ENCODE measurements at places on chromosomes 6 and 20. TPM values are rescaled to one million over a fixed set of nuclear protein-coding genes. Genes with fewer than 3 reads are reported as not detected.

GRCh38 chr6:35969646-35970045 is 48.7 kb upstream of the SRPK1 start:
- DNase-seq, result no peak

DNA sequence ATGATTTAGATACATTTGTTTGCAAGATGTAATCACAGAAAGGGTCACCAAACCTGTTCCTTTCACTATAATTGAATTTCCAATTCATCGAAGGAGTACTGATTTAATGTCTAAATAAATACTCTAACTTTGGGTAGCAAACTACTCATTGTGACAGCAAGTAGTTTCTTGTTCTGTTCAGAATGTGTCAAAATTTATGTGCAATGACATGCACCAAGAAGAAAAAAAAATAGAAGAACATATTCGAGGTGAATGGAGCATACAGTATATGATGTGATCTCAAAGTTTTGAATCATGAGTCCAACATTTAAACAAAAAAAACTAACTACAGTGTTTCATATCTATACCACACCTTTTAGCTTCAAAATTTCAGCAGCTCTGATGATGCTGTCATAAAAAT is 583.6 kb upstream of the MMS22L start:
- no peak for DNase-seq

The OARD1 gene
- polyA plus RNA-seq, result 33.4 TPM

DNA sequence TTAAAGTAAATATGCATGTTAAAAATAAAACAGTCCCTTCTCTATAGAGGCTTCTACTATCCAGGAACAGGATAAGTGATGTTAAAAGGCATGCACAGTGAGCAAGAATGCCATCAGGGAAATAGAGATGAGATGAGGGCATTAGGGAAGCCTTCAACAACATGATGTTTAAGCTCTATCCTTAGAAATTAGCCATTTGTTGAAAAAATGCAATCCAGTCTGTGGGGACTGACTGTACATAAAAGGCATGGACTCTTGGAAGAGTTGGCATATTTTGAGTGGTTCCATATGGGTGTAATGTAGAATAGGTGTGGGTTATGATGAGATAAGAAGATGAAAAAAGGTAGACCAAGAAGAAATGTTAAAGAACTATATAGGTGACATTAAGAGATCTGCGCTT is 5.8 kb downstream of the KIAA0319 start:
- DNase-seq, result no peak

The KHDRBS2 gene
- polyA plus RNA-seq, result 0.58 TPM

DNA sequence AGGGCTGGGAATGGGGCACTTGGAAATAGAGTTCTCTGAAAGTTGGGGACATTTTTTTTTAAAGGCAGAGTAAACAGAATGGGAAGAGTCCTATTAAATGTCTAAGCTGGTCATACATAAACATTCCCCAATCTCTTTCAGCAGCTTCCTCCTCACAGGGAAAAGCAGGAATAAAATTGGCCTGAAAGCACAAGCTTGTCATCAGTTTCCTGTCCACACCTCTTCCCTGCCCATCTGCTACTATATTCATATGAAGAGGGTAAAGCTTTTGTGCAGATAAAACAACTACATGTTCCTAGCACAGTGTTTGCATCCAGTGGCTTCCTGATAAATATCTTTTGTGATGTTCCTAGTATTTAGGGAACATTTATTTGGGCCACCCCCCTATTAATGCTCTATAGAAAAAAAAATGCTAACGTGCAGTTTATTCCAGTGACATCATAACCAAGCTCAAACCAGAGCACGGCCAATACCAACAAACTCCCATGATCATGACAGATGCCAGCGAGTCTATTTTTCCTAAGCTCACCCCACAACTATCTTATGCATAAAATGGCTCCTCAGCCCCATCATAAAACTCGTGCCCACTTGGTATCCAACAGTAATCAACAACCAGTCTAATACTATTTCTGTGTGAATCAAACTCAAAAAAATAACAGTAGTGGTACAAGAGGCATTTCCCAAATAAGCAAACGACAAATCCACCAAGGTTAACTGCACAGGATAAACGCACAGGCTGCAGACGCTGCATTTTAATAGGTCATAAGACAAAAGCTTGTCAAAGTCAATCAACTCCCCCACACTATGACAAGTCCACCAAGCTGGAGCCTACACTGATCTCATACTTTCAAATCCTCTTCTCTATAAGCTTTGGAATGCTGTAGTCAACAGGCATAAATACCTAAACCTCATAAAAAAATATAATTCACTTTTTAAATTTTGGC is 95.3 kb downstream of the EPB41L2 start:
- DNase-seq, result no peak

DNA sequence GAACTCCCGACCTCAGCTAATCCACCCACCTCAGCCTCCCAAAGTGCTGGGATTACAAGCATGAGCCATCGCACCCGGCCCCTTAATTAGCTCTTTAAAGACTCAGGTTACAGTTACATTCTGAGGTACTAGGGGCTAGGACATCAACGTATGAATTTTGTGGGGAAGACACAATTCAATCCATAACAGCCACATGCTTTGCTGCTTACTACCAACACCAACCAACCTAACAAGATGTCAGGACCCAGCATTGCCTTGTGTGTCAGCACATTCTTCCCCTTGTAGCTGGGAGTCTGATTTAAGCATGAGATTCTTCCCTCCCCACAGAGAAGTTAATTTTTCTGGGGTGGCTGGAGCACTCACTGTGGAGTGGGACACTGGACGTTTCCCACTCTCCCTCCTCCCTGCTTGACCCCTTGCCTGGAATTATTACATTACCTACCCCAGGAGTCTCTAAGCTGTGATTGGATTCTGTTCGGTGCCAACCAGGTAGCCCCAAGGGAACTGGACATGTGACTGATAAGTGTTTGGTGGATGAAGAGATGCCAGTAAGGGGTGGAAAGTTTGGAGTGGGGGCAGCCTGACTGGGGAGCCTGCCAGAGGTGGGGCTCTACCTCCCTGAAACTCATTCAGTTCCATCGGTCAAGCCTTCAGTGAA is 5.6 kb upstream of the PXMP4 start:
- no peak for DNase-seq

- no peak for DNase-seq
These were observed 2.5 kb upstream of the RAET1G start for GRCh38 chr6:149925253-149925973.

- no peak for DNase-seq
These were observed 554.8 kb downstream of the DHX35 start for GRCh38 chr20:39516964-39517363.

- no peak for DNase-seq
These were observed 75.5 kb upstream of the FABP7 start for GRCh38 chr6:122704066-122704465.

GRCh38 chr6:31952890-31953289 is 5.9 kb downstream of the NELFE start:
- no peak for DNase-seq

DNA sequence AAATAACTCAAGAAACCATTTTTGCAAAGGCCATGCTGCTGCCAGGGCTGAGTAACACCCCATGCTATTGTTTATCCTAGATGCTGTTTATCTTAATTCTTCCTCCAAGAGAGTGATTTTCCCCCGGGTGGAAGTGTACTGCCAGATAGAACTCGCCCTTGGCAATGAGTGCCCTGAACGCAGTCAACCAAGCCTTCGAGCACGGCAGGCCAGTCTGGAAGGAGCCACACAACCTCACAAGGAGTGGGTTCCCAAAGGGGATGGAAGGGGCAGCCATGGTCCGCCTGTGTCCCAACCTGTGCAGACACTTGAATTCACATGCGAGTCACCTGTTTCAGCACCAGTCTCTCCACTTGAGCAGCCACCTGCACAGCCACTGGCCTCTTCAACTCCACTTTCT is 31.9 kb downstream of the PNPLA1 start:
- no peak for DNase-seq

GRCh38 chr6:31175971-31176370 is 5.5 kb upstream of the POU5F1 start:
- no peak for DNase-seq

GRCh38 chr6:144055121-144055931 is 40.0 kb downstream of the SF3B5 start:
- DNase-seq, result no peak

The PRSS16 gene
- 24.8 TPM for polyA plus RNA-seq

The DEFB128 gene
- polyA plus RNA-seq, result not detected

DNA sequence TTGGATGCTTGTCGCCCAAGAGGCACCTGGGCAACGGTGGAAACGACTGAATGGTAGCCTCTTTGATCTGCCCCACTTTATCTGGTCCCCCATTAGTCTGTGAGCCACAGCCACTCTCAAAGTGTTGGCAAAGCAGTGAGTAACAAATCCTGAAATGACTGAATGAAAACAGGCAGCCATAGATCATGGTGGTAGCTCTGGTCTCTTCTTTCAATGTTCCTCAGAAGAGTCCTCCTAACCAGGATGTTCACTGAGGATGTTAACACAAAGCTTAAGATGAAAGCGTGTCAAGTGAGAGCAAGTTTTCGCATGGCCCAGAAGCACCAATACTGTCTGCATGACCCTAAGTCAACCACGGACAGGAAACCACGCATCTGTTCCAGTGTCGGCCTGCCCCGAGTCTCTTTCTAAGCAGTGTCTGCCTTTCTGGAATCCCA is 107.3 kb downstream of the IRF4 start:
- DNase-seq, result no peak

DNA sequence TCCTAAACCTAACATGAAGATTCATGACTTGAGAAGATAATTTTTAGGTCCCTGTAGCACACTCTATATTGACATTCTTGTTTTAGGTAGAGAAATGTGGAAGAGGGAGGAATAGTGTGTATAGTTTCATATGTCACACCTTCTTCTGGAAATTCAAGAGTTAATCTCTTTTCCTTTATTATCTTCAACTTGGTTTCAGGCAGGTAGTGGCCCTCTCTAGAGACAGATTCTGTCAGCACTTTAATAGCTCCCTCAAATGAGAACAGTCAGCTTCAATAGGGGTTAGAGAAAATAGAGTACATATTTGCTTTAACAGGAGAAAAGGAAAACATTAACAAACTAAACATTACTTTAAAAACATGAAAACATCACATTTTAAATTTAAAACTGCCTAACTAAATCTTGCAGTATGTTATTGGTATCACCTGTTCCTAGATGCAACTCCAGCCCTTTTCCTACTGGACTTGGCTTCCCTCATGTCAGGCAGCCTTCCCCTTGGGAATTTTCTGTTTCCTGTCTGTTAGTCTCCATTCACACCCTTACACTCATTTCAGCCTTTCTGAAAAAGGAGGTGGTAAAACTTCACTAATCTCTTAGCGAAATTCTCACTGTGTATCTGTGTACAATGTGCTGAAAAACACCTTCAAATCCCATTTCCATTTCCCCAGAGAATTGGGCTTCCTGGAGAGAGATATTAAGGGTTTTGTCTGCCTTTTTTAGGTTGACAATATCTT is 192.3 kb upstream of the RNF217 start:
- peak; percentile 54 for DNase-seq

The FAM209B gene
- polyA plus RNA-seq, result not detected

The OR2J3 gene
- polyA plus RNA-seq, result not detected

The MUCL3 gene
- not detected for polyA plus RNA-seq

DNA sequence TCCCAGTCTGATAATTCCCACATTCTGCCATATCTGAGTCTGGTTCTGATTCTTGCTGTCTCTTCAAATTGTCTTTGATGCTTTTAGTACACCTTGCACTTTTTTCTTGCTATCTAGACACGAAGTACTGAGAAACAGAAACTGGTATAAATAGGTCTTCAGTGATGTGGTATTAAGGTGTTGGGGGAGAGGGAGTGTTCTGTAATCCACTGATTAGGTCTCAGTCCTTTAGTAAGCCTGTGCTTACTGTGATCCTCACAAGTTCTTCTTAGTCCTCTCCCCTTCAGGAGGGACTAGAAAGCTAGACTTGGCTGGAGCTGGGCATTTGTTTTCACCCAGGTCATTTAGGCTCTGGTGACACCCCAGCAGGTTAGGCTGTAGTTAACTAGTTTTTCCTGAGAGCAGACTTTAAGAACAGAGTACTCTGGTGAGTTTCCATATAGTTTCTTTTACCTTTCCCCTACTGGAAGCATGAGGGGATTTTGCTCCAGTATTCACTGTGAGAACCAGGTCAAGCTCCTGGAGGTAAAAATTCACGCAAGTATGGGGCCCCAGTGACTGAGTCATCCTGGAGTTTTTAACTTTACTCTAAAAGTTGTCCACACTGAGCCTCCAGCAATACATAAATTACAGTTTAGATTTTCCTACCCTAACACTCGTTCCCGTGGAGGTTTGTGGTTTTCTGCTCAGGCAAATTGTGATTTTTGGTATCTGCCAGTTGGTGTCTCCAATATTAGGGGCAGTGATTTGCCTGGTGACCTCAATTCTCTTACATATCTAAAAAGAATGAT is 154.6 kb downstream of the CDKAL1 start:
- DNase-seq, result no peak

GRCh38 chr6:134480593-134480992 is 162.7 kb upstream of the SGK1 start:
- DNase-seq, result no peak

GRCh38 chr20:52682237-52682636 is 289.9 kb upstream of the TSHZ2 start:
- no peak for DNase-seq

GRCh38 chr6:96075826-96076225 is 60.1 kb downstream of the FUT9 start:
- DNase-seq, result no peak

GRCh38 chr6:47075168-47075567 is 33.0 kb upstream of the ADGRF1 start:
- DNase-seq, result no peak

The MEP1A gene
- not detected for polyA plus RNA-seq

The FAM209A gene
- polyA plus RNA-seq, result not detected

The TSBP1 gene
- polyA plus RNA-seq, result not detected

GRCh38 chr6:35216412-35216732 is 2.6 kb downstream of the SCUBE3 start:
- no peak for DNase-seq

The MAPK13 gene
- polyA plus RNA-seq, result 40.2 TPM

The KIF25 gene
- 0.48 TPM for polyA plus RNA-seq

GRCh38 chr6:100753421-100753820 is 127.7 kb downstream of the ASCC3 start:
- DNase-seq, result no peak

- no peak for DNase-seq
These were observed 11.3 kb downstream of the FAM217A start for GRCh38 chr6:4067673-4068072.

The RALGAPA2 gene
- polyA plus RNA-seq, result 12.5 TPM

- DNase-seq, result no peak
These were observed 17.8 kb downstream of the RAB44 start for GRCh38 chr6:36715469-36715868.

DNA sequence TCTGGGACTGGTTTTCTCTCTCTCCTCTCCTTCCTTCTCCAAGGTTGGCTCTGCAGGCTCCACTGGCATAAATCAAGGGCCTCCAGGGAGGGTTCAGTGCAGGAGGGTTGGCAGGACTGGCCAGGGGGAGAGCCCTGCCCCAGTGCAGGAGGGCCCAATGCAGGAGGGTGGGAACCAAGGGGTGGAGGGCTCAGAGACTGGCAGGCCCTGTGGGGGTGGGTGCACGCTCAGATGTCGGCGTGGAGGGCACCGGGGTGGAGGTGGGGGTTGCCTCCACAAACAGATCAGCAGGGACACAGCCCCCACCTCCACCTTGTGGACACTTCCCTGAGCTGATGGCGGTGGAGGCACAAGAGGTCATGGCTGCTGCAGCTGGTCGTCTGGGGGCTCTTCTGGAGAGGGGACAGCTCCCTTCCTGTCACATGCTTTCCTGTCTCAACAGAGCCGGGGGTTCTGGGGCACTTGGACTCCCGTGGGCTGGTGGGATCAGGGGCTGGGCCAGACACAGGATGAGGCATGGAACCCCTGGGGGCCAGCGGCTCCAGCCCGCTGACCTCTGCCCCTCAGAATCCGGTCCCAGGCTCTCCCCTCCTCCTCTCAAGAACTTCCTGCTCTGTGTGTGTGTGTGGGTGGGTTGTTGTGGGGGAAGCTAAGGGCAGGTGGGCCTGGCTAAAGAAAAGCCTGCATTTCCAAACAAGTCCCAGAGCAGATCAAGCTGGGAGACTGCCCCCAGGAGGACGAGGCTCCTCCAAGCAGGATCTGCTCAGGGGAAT is 2.7 kb upstream of the ABHD16B start:
- no peak for DNase-seq
